ENCODE measurements at places on chromosomes 1 and 21. TPM values are rescaled to one million over a fixed set of nuclear protein-coding genes. Genes with fewer than 3 reads are reported as not detected.

The TINAGL1 gene
- total RNA-seq = 215 TPM

The GJA8 gene
- not detected for total RNA-seq

The CLDN17 gene
- not detected for total RNA-seq

The TRABD2B gene
- 0.30 TPM for total RNA-seq

The CCDC27 gene
- not detected for total RNA-seq

The SPATA1 gene
- 1.5 TPM for total RNA-seq

The VANGL1 gene
- total RNA-seq = 4.5 TPM

The NTRK1 gene
- total RNA-seq = 0.70 TPM

- DNase-seq = no peak
- H3K36me3 ChIP-seq = no peaks in the 10 kb centered on the region
- H3K27ac ChIP-seq = no peak overlapping the region
- no peaks in the 10 kb centered on the region for H3K4me1 ChIP-seq
- no peak overlapping the region for H3K4me3 ChIP-seq
- H3K27me3 ChIP-seq = no peaks in the 10 kb centered on the region
These were observed 80.7 kb upstream of the KAZN start for GRCh38 chr1:14517841-14518180.

- no peak overlapping the region for H3K27ac ChIP-seq
- H3K4me3 ChIP-seq = no peak overlapping the region
- no peaks in the 10 kb centered on the region for H3K4me1 ChIP-seq
These were observed 172.7 kb upstream of the FGGY start for GRCh38 chr1:59124166-59124565.

DNA sequence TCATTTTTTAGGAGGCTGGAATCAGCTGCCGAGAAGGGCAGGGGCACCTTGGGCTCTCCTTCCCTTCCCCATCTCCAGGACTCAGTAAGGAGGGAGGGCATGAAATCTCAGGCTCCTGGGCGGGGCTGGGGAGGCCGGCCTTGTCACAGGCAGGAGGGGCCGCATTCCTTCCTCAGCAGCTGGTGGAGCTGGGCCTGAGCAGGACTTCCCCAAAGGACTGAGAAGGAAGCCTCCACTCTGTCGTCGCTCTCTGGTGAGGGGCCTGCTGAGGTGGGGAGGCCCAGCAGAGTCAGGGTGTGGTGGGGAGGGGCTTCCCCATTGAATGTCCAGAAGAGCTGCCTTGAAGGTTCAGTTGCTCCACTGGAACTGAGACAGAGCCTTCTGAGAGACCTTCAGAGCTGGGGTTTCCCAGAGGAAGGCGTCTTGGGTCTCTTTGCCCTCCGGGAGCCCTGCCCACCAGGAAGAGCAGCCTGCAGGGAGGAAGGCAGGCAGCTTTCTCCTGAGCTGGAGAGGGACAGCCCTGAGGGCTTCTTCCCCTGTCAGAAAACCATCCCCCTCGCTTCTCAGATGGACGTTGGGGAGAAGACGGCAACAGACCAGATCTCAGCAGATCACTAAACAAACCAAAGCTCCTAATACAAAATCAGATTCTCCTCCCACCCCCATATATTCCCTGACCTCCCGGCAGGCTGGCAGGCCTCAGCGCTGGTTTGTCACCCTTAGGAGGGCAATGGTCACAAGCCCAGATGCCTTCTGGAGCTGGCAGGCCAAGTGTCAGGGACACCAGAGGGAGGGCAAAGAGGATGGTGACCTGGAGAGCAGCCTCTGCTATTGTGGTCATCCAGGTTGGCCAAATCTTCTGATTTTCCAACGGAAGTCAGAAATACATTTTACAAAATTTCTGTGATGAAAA is 10.7 kb downstream of the KCNA10 start:
- DNase-seq = no peak
- H3K36me3 ChIP-seq = no peaks in the 10 kb centered on the region
- no peaks in the 10 kb centered on the region for H3K27me3 ChIP-seq
- H3K4me1 ChIP-seq = peaks cover 7% of the 10 kb centered on the region

- no peak for DNase-seq
- H3K4me3 ChIP-seq = peak overlapping the region; percentile 68
- H3K36me3 ChIP-seq = no peaks in the 10 kb centered on the region
These were observed 1.8 kb downstream of the NIBAN1 start for GRCh38 chr1:184972315-184973055.

DNA sequence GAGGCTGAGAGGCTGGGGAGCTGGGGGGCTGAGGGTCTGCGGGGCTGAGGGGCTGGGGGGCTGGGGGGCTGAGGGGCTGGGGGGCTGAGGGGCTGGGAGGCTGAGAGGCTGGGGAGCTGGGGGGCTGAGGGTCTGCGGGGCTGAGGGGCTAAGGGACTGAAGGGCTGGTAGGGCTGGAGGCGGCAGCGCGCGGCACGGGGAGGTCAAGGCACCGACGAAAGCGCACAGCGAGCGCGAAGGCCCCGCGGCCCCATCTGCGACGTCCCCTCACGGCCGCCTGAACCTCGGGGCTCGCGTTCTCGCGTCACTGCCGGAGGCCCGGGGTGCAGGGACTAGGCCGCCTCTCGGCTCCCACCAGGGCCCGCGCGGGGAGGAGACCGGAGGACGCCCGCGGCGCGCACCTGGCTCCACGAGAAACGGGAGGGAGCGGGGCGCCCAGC is 356 bp downstream of the INTS11 start:
- H3K4me1 ChIP-seq = peaks cover 83% of the 10 kb centered on the region
- no peaks in the 10 kb centered on the region for H3K27me3 ChIP-seq
- no peaks in the 10 kb centered on the region for H3K36me3 ChIP-seq
- no peak for DNase-seq

GRCh38 chr21:32917362-32918135 is 108.2 kb upstream of the OLIG2 start:
- DNase-seq = no peak
- H3K4me1 ChIP-seq = peaks cover 3% of the 10 kb centered on the region
- H3K4me3 ChIP-seq = no peak overlapping the region
- no peaks in the 10 kb centered on the region for H3K36me3 ChIP-seq
- no peaks in the 10 kb centered on the region for H3K27me3 ChIP-seq

GRCh38 chr1:101330427-101331130 is 93.8 kb downstream of the S1PR1 start:
- no peaks in the 10 kb centered on the region for H3K4me1 ChIP-seq
- DNase-seq = no peak
- H3K36me3 ChIP-seq = no peaks in the 10 kb centered on the region
- no peak overlapping the region for H3K27ac ChIP-seq
- no peak overlapping the region for H3K4me3 ChIP-seq
- no peaks in the 10 kb centered on the region for H3K27me3 ChIP-seq

DNA sequence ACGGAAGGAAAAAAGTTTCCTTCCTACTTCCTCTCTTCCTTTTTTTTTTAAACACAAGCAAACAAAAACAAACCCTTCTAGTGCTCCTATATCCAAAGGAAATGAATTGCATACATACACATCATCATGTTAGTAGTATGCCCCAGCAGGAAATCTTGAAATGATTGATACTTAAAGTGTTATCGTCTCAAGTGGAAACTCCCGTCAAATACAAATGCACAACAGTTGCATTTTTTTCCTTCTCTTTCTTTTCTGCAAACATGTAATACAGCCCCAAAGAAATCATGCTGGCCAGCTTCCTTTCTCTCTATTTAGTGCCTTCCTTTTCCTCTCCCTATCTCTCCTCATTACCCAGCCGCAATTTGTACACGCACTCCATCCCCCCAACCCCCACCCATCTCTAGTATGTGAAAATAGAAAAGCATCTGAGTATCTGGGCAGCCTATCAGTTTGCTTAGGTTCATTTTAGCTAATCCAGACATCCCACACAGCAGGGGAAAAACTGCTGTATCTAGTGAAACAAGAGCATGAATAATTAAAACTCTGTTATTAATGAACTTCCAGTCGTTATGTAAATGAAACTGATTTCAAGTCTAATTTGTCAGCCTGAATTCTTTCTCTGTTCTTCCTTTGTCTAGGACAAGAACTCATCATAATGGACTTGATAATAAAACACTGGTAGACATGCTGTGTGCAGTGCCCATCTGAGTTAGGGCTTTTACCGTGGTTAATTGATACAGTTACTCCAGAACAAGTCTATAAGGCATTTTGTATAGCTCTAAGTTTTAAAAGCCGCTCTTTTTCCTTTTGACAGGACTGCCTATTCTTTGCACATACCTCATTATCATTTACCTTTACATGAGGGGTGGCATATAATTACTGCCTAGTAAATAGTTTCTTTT is 336.5 kb upstream of the ADGRL2 start:
- H3K4me3 ChIP-seq = no peak overlapping the region
- no peak for DNase-seq
- no peaks in the 10 kb centered on the region for H3K4me1 ChIP-seq
- no peaks in the 10 kb centered on the region for H3K27me3 ChIP-seq
- H3K27ac ChIP-seq = no peak overlapping the region

DNA sequence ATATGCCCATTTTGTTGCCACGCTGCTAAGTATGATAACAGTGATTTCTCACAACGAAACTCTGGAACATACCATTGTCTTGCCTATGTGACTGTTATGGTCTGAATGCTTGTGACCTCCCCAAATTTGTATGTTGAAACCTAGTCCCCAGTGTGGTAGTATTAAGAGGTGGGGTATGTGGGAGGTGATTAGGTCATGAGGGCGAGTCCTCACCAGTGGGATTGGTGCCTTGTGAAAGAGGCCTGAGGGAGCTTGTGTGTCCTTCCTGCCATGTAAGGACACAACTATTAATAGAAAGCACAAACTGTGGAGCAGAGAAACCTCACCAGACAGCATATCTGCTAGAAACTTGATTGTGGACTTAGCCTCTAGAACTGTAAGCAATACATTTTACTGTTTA is 84.6 kb downstream of the SELENOF start:
- no peaks in the 10 kb centered on the region for H3K36me3 ChIP-seq
- no peak overlapping the region for H3K27ac ChIP-seq
- H3K27me3 ChIP-seq = no peaks in the 10 kb centered on the region
- H3K4me1 ChIP-seq = peaks cover 17% of the 10 kb centered on the region

- H3K27me3 ChIP-seq = no peaks in the 10 kb centered on the region
- peaks cover 19% of the 10 kb centered on the region for H3K4me1 ChIP-seq
- H3K4me3 ChIP-seq = peak overlapping the region; percentile 95
- peak overlapping the region; percentile 87 for H3K27ac ChIP-seq
- no peaks in the 10 kb centered on the region for H3K36me3 ChIP-seq
These were observed 868 bp downstream of the PPP1R12B start for GRCh38 chr1:202349206-202349928.
